ENCODE measurements at places on chromosomes 11 and 22. TPM values are rescaled to one million over a fixed set of nuclear protein-coding genes. Genes with fewer than 3 reads are reported as not detected.

The IMMP1L gene
- polyA plus RNA-seq = 39.8 TPM

- DNase-seq = no peak
These were observed 31.3 kb upstream of the LRRC55 start for GRCh38 chr11:57150454-57150917.

The TMEM121B gene
- polyA plus RNA-seq = 0.02 TPM

DNA sequence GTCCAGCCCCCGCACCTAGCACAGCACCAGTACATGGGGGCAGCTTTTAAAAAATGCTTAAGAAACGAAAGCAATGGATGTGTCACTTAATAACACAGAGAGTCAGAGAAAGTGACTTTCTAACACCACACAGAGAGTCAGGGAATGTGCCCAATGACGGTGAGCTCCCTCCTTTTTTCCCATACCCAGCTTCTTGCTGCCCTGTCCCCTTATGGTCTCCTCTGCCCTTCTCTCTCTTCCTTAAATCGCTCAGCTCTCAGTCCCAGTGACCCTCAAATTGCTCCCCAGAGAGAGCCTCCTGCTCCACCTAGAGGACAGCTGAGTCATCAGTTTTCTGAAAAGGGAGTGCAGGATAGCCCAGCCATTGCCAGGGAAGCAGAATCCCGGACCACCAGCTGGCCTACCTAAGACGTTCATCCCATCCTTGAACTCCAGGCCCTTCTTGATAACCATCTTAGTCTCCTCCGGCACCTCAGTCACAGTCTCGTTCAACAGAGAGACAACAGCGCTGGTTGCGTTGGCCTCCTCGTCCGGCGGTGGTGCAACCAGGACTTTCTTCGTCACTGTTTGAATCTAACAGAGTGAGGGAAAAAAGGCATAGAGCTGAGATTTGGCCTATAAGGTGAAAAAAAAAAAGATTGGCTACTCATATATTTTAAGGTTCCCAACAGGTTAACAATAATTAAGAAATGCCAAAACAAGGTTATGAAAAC lies 113.5 kb downstream of the SLC1A2 start:
- no peak for DNase-seq

DNA sequence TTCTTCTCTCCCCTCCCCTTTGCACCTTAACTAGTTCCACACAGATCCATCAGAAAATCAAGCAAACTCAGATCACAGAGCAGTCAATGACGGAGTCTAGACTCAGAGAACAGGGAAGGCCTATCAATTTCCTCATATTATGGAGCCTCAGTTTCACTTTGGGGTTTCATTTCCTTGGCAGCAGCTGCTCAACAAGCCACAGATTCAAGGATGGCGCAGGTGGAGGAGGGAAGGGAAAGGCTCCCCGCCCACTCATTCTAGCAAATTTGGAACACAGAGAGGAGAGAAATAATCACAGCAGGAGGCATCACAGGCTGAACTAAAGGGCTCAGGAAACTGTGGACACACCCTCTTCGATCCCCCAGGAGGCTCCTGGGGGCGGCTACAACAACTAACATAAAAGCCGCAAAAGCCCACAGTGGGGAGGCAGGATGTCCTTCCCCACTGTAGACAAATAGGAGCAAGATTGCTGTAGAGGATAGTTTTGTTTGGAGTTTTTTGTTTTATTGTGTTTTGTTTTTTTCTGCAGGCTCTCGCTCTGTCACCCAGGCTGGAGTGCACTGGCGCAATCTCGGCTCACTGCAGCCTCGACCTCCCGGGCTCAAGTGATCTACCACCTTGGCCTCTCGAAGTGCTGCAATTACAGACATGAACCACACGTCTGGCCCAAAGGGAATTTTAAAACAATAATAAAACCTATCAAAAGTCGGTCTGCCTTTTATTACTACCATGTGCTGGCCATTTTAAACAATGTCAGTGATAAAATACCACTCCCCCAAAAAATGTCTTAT lies 3.4 kb downstream of the PLAAT3 start:
- DNase-seq = no peak

The MPPED2 gene
- polyA plus RNA-seq = not detected

DNA sequence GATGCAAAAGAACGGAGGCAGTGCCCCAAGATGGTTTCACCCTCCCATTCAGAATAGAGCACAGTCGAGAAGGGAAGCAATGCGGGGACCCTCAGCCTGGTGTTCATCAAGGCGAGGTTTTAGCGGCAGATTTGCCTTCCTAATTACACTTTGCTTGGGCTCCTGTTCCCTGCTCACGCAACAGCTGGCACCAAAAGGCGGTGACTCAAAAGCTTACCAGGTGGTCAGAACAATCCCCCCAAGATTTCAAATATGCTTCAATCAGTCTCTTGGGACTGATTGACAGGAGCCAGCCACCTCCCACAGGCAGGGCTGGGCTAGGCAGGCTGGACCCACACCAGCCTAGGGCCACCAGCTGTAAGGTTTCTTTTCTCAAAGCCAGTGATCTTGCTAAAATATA lies 14.2 kb downstream of the IGSF9B start:
- DNase-seq = no peak

DNA sequence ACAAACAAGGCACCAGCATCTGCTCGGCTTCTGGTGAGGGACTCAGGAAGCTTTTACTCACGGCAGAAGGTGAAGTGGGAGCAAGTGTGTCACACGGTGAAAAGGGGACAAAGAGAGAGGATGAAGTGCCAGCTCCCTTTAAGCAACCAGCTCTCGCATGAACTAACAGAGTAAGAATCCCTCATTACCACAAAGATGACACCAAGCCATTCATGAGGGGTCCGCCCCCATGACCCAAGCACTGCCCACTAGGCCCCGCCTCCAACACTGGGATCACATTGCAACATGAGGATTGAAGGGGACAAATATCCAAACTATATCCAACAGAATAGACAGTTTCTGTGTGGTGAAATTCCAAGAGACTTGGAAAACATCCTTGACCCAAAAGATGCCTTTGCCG lies 198.2 kb upstream of the POU2AF2 start:
- no peak for DNase-seq

- no peak for DNase-seq
These were observed 32.9 kb downstream of the OR52E1 start for GRCh38 chr11:5102246-5102645.

The PAK1 gene
- 78.2 TPM for polyA plus RNA-seq

DNA sequence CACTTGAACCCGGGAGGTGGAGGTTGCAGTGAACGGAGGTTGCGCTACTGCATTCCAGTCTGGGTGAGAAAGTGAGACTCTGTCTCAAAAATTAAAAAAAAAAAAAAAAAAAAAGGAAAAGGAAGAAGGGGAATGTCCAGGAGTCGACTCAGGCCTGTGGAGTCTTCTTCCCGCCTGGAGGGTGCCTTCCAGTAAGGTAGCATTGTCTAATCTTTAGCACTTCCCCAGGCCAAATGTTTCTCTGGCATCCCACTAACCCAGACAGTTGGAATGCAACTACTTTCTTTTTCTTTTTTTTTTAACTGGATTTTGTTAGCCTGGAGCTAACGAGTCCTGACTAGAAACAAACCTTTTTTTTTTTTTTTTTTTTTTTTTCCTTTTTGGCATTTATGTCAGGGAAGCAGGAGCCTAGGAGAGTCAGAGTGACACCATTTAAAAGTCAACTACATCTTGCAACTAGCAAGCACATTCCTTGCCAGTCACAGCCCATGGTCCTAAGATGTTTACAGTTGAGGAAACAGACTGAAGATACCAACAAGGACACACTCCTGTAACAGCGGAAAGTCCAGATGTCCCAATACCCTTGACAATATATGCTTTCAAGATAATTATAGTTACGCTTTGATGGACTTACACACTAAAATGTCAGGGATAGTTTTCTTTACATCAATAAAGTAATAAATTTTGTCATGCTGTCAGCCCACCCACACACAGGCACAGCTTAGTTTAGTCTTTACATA lies 10.6 kb downstream of the PLET1 start:
- no peak for DNase-seq

DNA sequence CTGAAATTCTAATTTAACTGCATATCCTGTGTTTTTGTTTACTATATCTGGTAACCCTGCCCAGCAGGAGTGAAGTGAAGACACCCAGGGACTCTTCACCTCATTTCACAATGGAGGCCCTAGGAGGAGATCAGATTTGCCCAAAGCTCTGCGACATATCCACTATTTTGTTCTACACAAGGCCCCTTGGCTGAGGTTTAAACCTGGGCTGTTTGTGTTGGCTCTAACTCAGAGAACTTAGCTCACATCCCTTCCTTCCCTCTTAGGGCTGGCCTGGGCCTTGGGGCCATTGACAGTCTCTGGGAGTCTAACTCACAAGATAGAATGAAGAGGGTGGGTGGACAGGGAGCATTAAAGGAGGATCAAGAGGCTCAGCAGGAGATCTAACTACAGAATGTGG lies 8.2 kb upstream of the PLA2G3 start:
- DNase-seq = no peak

DNA sequence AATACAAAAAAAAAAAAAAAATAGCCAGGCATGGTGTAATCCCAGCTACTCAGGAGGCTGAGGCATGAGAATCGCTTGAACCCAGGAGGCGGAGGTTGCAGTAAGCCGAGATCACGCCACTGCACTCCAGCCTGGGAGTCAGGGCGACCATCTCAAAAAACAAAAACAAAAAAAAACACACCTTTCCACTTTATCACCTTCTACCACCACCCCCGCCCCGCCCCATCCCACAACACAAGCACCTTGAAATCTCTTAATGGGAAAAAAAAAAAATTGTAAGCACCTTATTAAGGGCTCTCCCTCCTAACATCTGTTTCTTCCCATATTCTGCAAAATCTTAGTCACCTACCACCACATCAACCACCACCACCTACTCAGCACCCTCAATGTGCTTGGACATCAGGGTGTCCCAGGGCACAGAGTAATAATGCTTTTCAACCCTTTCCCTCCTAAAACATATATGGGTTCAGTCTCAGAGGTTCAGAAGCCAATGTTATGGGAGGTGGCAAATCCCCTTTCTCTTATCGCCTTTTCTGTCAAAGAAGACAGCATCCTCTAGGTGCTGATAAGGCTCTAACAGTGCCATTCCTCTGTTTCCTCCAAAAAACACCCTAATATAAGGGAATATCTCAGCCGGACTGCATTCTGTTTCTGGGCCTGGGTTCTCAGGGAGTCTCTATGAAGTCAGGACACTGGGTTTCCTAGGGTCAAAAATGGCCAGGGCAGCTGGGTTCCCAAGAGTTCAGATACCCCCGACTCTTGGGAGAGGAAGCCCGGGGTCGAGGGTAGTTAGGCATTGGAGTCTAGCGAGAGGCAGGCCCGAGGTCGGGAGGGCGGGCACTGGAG lies 718 bp downstream of the INTS5 start:
- no peak for DNase-seq

The CRYBA4 gene
- not detected for polyA plus RNA-seq

The HBB gene
- not detected for polyA plus RNA-seq

The OMP gene
- polyA plus RNA-seq = not detected

DNA sequence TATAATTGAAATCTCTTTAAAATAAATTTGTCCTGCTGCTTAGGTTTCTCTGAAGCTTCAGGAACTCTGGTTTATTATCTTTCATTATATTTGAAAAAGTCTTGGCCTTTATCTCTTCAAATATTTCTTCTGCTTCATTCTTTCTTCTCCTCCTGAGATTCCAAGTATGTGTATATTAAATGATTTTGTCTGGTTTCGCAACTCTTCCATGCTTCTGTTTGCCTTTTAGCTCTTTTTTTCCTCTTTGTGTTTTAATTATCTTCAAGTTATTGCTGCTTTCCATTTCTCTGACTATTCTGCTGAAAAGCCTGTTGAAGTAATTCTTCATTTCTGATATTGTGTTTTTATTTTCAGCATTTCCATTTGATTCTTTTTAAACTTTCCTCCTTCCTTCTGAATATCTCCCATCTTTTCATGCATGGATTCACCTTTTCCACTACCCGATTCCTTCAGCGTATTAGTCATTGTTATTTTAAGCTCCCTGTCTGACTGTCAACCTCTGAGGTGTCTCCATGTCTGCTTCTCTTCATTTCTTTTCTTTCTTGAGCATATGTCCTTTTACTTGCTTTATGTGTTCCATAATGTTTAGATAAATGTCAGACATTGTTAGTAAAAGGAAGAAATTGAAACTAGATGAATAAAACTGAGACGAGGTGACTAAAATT lies 46.6 kb upstream of the CTSC start:
- no peak for DNase-seq

DNA sequence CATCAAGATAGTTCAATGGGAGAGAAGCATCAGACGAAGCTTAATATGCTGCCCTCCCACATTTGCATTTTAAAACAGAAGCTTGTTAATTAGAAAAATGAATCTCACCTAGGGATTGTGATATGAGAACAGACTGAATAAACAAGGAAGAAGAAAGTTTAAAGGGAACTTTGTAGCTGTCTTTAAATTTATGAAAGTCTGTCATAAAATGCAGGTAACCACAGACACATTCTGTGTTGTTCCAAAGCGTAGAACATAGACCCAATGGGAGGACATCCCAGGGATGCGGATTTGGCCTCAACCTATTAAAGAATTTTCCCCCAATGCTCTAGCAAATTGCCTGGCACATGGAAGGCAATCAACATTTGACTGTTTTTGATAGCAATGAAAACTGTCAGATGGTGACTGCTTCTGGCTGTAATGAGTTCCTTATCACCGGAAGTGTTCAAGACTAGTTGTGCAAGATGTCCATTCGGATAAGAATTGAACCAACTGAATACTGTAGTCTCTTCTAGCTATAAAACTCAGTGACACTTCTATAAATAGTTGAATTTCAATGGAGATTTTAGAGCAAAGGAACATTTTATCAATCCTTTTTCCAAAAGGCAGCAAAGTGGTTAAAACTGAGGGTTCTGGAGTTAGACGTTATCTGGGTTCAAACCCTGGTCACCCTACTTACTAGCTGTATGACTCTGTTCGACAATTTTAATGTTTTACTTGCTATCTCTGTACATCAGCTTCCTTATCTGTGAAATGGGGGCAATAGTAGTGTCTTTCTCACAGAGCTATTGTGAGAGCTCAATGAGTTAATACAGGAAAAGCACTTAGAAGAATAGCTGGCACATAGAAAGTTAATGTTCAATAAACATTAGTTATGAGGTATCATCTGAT lies 64.9 kb downstream of the LIF start:
- no peak for DNase-seq

DNA sequence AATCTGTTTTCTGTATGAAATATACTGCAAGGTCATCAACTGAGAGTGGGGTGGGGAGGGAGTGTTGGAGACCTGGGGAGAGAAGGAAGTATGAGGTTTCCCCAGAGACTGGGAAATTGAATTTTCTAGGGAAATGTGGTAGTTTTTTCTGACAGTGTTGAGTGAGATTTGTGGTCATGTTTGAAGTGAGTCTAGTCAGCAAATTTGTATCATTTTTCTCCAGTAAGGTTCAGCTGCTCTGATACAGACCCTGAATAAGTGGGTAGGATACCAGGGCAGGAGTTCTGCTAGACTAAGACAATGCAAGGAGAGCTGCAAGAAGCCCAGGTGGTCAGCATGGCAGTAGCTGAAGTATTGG lies 112.0 kb downstream of the PKNOX2 start:
- no peak for DNase-seq

GRCh38 chr11:12087075-12088004 lies 23.1 kb upstream of the MICAL2 start:
- DNase-seq = no peak

DNA sequence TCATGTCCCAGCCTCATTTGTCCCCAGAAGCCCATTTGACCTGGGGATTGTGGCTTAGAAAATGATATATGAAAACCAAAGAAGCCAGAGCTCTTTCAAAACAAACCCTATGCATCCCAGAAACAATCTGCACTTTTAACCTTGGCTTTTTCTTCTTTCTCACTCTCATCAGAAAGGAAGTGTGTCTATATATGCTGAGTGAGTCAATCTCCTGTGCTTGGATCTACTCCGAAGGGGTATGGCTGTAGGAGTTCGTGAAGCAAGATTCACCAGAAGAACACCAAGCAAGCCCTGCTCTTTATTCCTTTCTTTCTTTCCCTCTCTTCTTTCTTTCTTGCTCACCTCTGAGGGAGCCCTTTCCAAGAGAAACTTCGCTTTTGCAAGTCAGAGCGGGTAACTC lies 636 bp downstream of the PAMR1 start:
- DNase-seq = no peak

GRCh38 chr11:71329786-71330185 lies 77.4 kb upstream of the SHANK2 start:
- no peak for DNase-seq
